ENCODE measurements at places on chromosomes 11 and 22.

DNA sequence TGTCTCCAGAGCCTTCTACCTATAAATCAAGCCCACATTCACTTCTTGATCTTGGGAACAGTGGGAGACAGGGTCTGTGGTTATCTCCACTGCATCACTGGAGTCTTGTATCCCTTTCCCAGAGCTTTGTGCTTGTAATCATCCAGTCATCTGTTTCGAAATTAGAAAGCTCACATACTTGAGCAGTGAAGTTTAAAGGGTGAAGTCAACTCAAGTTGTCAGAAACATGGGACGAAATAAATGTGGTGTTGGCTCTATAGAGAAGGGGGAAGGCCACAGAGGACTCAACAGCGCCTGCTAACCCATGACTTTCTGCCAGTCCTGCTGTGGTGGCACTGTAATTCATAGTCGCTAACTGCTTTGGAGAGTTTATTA lies 197.5 kb downstream of the DBX1 start:
- DNase-seq, result peak; percentile 15

DNA sequence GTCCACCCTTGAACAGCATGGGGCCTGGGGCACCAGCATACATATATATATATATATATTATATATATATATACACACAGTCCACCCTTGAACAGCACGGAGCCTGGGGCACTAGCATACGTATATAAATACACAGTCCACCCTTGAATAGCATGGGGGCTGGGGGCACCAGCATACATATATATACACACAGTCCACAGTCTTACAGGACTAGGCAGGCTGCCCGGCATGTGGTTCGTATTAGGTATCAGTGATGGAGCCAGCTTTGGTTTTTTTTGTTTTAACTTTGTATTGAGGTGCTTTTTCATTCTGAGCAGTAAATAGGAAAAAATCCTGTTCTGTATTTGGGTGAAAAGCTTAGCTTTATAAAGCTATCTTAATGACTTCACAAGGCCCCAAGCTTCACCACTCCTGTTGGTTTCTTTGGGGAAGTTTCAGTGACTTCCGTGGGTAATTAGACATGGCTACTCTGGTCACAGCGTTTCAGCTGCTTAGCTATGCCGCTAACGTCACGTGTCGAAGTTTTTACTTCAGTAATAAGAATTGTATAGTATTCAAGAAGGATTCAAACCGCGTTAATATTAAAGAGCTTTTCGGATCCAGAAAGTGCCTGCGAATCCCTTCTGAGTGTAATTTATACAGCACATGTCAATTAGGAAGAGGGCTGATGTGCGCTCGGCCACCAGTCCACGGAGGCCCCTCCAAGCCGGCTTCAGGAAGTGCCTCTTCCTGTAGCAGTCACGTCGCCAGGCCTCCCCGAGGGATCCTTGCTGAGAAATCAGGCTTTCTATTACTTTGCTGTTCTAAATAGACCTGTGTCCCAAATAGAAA lies 179.7 kb downstream of the TBC1D22A start:
- DNase-seq, result no peak

DNA sequence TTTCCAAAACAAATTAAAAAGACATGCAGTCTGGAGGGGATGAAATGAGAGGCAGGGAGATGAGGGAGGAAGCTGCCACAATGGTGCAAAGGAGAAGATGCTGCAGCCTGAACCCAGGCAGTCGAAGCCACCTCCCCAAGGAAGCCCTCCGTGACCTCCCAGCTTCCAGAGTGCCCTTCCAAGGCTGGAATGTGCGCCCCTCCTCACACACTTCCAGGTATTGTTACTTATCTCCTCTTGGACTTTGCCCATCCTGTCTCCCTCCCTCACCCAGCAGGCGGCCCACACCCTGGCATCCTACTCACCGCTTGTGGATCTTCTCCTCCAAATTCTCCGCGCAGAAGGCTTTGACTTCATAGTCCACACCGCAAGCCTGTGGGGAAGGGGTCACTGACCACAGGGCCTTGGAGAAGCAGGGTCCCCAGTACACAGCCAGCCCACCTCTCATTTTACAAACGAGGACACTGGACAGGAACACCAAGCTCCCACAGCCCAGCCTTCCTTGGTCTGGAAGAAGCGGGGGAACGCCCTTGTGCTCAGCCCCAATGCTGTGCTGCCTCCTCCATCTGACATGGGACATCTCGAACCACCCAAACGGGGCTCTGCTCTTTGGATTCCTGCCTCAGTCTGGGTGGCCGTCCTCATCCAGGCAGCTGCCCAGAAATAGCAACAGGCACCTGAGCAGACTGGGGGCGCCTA lies 40.3 kb downstream of the TPBGL start:
- no peak for DNase-seq

DNA sequence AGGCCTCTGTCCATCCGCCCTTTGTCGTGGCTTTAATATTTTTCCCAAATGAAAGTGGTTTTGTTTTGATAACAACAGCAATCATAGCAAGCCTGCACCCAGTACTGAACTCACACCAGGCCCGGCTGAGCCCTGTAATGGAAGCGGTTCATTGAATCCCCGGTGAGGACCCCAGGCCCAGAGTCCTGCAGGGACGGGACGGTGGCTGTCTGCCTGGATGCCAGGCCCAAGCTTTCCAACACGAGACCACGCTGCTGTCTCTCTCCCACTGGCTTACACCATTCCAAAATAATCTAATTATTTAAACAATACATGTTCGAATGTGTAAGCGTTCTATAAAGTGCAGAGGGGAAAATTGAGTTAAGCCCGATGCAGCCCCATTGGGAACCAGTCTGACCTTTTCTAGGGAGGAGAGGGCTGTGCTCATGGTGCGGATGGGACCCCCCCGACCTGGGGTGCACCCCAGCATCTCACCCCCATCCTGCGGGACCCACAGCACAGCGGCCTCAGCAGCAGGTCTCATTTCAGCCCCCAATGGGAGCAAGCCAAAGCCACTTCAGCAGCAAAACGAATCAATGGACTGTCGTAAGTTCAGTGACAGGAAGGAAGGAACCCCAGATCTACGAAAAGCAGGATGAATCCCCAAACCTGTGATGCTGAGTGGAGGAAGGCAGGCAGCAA lies 1046.9 kb downstream of the BRD1 start:
- no peak for DNase-seq

DNA sequence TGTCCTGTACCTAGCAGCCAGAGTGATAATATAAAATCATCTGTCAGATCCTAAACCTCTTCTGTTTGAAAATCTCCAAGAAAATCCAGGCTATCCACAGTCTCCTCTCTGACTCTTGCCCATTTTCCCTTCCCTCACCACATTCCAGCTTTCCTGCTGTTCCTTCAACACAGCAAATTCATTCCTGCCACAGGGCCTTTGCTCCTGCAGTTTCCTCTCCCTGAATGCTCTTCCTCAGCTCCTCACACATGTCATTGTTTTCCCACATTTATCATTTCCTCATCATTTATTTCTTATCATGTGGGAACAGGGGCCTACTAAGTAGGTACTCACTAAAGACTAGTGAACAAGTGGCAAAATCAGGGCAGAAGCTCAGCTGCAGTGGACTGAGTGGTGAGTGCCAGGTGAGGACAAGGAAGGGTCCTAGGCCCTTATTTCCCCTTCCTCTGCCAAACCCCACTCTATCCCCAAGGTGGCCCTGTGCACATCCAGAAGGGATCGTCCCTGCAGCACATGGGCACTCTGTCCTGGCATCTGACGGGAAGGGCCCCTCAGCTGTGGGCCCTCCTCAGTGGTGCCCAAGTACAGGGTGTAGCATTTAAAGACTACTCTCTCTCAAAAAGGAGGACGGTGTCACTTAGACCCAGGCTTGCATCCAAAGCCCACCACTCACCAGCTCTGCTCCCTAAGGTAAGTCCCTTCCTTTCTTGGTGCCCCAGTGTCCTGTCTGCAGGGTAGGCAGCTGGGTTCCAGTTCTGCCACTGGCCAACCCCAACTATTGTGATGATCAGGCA lies 2.0 kb downstream of the LRRC32 start:
- no peak for DNase-seq

DNA sequence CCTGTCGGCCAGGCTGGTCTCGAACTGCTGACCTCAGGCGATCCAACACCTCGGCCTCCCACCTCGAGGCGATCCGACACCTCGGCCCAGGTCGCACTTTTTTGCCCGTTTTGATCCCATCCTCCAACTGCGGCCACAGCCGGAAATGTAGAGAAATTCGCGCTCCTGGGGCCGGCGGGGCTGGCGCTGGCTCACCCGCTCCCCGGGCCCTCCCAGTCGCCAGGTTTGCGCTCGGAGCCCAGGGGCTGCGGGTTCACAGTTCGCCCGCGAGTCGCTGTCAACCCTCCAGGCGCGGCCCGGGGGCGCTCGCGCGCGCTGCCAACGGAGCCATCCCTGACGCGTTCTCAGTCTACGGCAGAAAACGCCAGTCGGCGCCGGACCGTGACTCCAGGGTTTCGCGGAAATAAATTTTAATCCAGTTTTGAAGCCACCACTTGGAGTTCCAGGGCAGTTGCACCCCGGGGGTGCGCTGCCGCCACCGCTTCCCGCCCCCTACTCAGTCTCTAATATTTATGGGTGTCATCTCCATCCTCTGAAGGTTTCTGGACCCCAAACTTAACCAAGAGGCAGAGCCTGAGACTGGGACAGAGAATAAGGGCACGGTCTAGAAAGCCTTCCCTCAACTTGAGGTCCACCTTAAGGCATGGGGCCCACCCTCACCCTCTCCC lies 1.5 kb upstream of the KLHDC7B start:
- peak; percentile 73 for DNase-seq

- peak; percentile 79 for DNase-seq
These were observed 119.9 kb downstream of the MIAT start for GRCh38 chr22:26777156-26777801.

DNA sequence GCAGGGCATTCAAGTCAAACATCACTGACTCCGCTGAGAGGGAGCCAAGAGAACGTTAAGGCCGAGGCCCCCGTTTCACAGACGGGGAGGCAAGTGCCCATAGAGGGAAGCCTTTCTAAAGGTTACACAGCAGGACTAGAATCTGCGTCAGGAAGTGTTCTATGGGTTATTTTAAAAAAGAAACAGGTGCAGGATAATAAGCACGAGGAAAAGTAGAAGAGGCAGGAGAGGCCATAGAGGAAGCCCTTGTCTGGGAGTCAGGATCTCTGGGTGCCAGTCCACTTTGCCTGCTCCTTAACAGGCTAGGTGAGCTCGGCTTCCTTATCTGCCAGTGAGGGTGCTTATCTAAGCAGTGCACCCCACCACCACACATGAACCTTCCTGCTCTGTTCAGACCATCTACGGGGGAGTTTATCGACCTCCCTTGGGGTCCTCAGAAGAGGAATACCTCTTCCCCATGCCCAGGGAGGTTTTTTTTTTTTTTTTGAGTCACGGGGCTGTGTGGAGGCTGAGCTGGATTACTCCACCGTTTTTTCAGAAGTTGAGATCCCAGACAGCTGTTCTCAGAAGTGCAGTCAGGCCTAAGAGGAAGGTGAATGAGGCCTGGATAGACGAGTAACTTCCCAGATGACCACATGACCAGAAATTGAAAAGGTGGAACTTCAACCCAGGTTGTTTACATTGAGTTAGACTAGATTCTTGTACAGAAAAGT lies 1.2 kb upstream of the FCHSD2 start:
- DNase-seq, result no peak

- no peak for DNase-seq
These were observed 38.9 kb upstream of the CLMP start for GRCh38 chr11:123233975-123234334.

DNA sequence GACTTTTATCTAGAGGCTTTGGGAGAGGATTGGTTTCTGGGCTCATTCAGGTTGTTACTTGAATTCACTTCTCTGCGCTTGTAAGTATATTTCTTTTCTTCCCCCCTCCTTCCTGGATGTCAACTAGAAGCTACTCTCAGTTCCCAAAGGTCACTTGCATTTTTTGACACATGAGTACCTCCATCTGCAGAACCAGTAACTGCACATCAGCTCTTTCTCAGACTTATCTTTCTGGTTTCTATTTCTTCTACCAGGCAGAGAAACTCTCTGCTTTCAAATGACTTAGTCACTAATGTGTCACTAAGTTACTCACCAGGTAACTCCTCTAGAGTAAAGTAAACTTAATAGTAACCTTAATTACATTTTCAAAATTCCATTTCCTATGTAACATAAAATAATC lies 773.0 kb upstream of the LUZP2 start:
- DNase-seq, result peak; percentile 70

- no peak for DNase-seq
These were observed 6.8 kb upstream of the PLAAT3 start for GRCh38 chr11:63621071-63621470.

GRCh38 chr11:111703576-111703975 lies 62.6 kb downstream of the PPP2R1B start:
- no peak for DNase-seq

DNA sequence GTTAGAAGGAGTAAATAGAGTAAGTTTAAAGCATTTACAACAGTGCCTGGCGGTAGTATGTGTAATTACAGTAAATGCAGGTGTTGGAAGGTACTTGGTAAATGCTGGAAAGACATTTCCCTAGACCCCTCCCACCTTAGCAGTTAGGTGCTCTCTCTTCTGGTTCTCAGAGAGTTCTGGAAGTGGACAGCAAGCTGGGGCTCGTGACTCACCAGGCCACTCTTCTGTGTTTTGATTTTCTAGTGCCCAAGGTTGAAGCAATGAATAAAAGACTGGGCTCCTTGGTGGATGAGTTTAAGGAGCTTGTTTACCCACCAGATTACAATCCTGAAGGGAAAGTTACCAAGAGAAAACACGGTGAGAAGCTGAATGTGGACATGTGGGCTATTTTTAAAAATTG lies 27.6 kb downstream of the SNU13 start:
- no peak for DNase-seq

DNA sequence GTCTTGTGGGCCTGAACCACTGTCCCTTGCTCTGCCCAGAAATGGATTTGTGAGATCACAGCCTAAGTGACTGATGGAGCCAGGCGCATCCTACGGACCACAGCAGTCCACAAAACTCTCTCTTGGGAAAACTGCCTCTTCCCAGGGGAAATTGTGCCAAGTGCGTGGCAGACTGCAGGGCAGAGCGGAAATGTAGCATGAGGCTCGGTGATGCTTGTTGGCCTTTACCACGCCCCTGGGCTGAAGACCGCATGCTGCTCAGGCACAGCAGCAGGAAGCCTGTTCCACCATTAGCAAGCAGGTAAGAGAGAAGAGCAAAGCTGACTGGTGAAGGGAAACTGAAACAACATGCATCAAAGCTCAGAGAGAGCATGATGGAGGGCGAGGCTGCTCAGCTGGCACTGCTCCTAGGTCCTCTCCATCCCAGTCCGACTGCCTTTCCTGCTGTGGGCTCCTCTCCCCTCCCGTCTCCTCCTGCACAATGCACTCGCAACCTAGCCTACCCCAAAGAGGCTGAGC lies 26.5 kb upstream of the SCARF2 start:
- DNase-seq, result no peak
